ENCODE measurements at places on chromosomes 16 and 17. TPM values are rescaled to one million over a fixed set of nuclear protein-coding genes. Genes with fewer than 3 reads are reported as not detected.

CCDC92B gene
- polyA plus RNA-seq: not detected

ZNF287 gene
- polyA plus RNA-seq: 9.1 TPM

- no peak for DNase-seq
These were observed 47.1 kb downstream of the VMP1 start for GRCh38 chr17:59754552-59754951.

- DNase-seq: no peak
These were observed 595.2 kb upstream of the CDH11 start for GRCh38 chr16:65716737-65717700.

- DNase-seq: no peak
These were observed 121.2 kb downstream of the RPTOR start for GRCh38 chr17:80665792-80666191.

DNA sequence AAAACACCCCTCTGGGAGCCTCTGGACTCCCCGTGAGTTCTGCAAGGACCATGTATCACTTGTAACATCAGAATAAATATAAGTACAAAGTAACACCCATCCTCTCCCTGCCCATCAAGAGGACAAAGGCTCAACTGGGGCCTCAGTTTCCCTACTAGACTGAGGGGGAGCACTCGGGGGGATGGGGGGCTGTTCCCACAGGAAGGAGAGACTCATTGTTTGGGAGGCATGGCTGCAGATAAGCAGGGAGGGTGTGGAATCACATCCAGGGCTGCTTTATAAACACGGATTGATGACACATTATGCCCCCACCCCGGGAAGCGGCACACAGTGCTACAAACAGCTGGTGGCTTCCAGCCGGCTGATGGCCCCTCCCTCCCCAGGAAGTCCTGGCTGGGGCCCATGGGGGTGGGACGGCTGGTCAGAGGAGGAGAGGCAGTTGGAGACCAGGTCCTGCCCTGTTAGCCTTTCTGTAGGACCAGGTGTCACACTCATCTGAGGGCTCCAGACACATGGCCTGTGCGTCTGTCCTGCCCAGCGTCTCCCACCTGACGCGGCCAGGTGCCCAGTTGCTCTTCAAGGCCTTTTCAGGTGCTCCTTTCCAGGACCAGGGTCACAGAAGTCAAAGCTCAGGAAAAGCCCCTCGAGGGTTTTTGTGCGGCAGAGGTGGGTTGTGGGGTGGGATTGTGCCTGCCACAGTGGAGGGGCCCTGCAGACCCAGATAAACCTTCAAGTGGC is 1.3 kb upstream of the MPG start:
- DNase-seq: no peak

DNA sequence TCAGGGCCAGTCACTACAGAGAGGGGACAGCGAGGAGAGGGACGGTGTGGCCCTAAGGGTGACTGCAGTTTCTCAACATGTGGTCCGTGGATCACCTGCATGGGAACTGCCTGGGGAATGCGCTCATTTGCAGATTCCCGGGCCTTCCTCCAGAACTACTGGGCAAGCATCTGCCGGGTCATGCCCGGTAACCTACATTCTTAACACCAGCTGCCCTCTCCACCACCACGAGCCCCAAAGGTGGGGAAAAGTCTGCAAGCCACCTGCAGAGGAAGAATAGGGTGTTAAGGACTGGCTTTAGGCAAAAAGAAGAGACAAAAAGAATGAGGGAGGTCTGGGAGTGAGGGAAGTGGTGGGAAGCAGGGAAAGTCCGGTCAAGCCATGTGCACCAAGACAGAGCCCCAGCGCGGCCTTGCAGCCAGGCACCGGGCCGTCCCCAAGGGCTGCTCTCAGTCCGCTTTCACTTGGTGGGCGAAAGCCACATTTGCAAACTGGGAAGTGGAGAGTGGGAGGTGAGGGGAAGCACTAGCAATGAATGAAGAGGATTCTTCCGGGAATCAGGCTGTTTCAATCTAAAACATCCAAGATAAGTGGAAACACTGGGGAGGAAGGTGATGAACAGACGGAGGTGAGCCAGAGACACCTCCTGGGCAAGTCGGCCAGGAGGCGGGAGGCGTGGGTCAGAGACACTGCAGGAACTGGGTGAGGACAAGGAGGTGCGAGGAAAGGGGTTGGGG is 70.3 kb downstream of the N4BP1 start:
- DNase-seq: no peak

GRCh38 chr17:35407531-35407930 is 24.8 kb downstream of the SLFN12 start:
- DNase-seq: no peak

DNA sequence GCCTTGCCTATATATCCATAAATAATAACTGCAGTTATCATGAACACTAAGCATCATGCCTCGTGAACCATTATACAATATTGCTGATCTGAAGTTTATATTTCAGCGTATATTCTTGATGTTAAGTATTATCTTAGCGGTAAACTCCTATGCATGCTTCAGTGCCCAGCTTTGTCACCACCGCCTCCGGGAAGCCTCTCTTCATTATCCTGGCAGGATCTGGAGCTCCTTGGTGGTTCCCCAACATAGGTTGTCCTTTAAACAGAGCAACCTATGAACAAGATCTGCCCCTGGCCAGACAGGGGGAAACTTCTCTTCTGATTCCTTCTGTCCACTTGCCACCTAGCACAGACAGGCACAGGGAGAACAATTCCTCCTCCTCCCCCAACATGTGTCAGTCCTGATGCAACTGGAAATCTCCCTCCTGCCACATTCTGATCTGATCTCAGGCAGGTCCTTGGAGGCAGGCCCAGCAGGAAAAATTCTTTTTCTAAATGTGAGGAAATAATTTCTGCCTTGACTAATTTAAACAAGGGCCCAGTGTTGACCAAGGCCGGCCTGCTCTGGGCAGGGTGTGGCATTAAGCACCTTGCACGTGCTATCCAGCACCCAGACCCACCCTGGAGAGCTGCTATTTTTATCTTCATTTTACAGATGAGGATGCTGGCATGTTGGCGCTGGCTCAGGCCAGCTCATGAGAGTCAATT is 22.4 kb downstream of the SPNS2 start:
- no peak for DNase-seq

DNA sequence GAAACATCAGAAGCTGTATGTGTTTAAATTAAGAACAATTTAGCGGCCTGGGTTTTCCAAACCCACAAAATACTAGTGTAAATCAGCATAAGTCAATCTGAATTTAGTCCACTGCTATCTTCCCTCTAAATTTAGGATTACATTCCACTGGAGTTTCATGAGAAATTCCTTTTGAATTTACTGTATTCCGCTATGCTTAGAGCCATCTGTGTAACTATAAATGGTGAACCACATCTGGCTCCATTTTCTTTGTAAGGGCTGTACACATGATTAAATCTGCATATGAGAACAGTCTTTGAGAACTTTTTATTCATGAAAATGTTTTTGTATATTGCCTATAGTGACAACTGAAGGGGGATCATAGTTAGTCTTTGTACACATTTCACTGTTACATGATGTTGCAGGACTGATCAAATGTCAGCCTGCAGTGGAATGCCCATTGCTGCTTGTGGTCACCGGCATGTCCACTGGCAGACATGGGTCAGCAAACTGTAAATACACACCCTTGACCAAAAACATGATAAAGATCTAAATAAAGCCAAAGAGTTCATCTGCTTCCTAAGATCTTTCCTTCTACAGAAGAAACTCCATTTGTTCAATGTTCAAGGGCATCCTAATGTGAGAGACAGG is 36.8 kb downstream of the RPGRIP1L start:
- DNase-seq: no peak

GRCh38 chr17:4956493-4957061 is 5.7 kb downstream of the ENO3 start:
- DNase-seq: no peak

DNA sequence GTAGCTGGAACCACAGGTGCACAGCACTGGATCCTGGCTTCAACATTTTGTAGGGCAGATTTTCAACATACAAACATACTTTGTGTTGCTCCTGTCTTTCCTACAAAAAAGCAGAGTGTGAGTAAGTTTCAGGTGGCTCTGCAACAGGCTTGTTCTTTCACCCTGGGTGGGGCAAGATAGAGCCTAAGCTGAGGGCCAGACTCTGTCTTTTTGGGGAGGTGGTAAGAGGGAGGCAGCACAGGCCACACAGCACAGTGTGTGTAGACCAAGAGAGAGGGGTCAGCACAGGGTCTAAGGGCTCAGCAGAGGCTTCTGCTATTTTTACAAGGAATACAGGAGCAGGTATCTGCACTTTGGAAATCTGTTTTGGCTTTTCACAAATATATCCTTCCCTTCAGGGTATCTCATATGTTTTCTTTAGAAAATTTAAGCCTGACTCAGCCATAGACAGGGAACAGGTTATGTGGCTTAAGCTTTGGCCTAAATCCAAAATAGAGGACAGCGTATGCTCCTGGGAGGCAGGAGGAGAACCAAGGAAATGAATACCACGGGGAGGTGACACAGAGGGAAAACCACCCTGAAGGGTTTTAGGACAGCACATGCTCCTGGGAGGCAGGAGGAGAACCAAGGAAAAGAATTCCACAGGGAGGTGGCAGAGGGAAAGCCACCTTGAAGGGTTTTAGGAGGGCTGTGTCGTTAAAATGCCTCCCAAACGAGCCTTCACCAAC is 21.6 kb downstream of the EMC8 start:
- DNase-seq: no peak

DNA sequence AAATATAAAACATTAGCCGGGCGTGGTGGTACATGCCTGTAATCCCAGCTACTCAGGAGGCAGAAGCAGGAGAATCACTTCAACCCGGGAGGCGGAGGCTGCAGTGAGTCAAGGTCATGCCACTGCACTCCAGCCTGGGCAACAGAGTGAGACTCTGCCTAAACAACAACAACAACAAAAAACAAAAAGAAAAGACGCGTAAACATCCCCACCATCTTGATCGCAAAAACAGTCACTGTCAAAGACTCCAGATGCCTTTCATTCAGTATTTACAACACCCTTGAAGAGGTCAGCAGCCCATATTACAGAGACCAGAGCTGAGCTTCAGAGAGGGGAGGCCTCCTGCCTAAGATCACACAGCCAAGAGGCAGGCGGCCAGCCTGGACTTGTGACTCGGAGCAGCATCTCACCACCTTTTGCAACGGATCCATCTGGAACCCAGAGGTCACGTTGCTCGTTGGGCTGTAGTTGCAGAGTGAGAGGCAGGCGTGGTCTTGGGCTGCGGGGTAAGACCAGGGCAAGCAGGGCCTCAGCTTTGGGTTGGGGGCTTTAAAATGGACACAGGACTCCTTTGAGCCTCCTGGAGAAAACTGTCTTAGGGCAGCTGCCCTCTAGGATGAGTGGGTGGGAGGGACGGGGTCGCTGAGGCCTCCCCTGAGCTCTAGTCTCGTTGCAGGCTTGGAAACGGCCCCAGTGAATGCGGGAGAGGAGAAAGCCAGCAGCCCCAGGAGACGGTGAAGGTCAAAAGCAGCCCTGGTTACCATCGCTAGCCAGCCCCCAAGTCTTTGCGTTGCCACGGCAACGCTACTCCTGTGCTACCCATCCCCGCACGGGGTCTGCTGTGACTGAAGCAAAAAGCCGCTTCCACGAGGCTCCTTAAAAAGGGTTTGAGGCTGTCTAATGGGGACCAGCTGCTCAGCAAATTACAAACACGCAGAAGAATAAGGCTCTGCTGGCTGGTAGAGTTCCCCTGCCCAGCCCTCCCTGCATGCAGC is 26.1 kb downstream of the LGALS3BP start:
- DNase-seq: no peak

DNA sequence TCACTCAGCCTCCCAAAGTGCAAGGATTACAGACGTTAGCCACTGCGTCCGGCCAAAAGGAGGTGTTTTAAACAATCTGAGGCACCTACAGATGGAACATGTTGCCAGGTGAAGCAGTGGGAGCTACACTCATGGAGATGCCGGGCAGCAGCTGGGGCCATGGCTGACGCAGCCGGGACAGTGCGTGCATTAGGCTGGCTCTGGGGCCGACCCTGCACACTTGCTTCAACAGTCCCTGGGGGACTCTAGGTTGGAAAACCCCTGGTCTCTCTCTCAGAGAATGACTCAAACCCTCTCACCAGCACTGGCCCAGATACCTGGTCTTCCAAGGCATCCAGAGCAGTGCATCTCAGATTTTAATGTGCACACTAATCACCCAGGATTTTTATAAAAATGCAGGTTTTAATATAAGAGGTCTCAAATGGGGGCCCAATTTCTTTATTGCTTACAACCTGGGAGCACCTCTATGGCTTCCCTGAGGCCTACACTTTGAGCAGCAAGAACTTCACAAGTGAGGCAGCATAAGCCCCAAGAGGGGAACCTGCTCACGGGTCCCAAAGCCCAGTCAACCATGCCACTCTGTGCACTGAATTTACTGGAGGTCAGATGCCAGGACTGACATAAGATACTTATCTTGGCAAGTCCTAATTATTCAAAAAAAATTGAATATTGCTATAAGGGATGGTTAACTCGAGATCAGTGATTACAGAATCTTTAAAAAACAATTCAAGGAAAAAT is 70.8 kb upstream of the TRAP1 start:
- no peak for DNase-seq

- no peak for DNase-seq
These were observed 28.7 kb downstream of the MMP15 start for GRCh38 chr16:58054289-58054688.

DNA sequence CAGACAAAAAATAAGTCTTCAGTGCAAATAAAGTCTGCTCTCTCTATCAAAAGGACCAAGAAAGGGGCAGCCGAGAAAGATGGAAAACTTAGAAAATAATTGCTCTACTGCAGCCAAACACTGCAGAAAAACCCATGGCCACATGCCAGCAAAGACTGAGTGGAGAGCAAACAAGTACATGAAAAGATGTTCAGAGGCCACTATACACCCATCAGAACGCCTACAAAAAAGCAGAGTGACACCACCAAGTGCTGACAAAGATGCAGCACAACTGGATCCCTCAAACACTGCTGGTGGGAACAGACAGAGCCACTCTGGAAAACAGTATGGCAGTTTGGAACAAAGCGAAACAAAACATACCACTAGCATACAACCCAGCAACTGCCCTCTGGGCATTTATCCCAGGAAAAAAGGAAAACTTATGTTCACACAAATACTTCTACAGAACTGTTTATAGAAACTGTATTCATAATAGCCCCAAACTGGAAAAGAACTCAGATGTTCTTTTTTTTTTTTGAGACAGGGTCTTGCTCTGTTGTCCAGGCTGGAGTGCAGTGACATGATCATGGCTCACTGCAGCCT is 36.7 kb downstream of the KIAA0753 start:
- no peak for DNase-seq

GRCh38 chr16:52515068-52515671 is 31.8 kb downstream of the TOX3 start:
- DNase-seq: no peak

- no peak for DNase-seq
These were observed 41.7 kb downstream of the SYNRG start for GRCh38 chr17:37567538-37567937.

DNA sequence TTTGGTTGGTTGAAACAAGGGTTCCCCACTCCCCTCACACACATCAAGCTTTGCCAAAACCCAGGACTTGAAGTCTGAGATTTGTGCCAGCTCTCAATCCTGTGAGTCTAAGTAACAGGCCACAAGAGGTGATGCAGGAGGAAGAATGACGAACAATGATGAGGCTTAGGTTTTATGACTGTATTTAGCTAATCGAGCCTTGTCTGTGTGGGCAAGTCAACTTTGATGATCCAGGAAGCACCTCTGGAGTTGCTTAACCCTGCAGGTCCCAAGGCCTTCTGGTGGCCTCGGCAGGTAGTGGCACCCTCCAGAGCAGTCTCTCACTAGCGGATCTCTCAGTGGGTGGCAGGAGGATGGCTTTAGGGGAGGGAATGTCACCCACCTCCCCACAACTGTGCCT is 28.7 kb downstream of the CDK5RAP3 start:
- DNase-seq: no peak

GRCh38 chr17:50947782-50948543 is 81.8 kb upstream of the TOB1 start:
- no peak for DNase-seq

- DNase-seq: no peak
These were observed 128.4 kb downstream of the WWOX start for GRCh38 chr16:78227855-78228254.
